ENCODE measurements at places on chromosomes 2 and 18. TPM values are rescaled to one million over a fixed set of nuclear protein-coding genes. Genes with fewer than 3 reads are reported as not detected.
A peak's percentile ranks its signal among the peaks of the same experiment; 100 is the strongest.

DNA sequence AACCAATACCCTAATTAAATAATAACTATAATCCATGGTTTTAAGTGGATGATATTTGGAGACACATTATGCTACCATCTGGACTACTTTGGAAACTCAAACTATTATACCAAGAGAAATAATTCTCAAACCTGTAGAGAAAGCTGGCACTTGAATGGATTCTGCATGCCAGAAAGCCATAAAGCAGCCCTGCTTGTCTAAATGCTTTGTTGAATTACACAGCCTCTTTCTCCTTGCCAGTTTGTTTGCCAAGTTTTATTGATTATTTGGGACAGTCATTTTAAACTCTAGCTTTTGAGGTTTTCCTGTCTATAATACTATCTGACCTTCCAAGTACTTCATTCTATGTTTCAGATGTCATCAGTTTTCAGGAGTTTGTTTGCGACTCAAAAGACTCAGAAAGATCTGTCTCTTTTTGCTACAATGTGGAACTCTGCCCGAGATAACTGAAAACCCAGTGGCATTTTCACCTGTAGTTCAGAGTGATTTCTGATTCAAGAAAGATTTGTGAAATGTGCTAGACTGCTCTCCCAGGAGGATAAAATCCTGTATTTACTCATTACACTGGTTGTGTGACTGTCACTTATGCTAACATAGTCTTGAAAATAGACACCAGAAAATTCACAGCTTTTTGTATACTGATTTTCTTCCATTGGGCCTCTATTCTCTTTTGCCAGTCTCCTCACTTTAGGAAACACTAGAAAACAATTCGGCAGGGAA, 29.2 kb upstream of the MBOAT2 start:
- H3K36me3 ChIP-seq, result no peaks in the 10 kb centered on the region
- H3K4me3 ChIP-seq, result no peak overlapping the region
- DNase-seq, result no peak

- H3K27ac ChIP-seq, result no peak overlapping the region
- no peak for DNase-seq
- H3K4me1 ChIP-seq, result no peaks in the 10 kb centered on the region
- H3K36me3 ChIP-seq, result no peaks in the 10 kb centered on the region
- H3K27me3 ChIP-seq, result no peaks in the 10 kb centered on the region
- no peak overlapping the region for H3K4me3 ChIP-seq
Observed at GRCh38 chr18:55706898-55707297, 118.9 kb upstream of the TCF4 start.

GRCh38 chr18:75134611-75134975, 74.3 kb downstream of the PTGR3 start:
- no peak overlapping the region for H3K27ac ChIP-seq
- no peaks in the 10 kb centered on the region for H3K36me3 ChIP-seq
- no peak for DNase-seq
- no peaks in the 10 kb centered on the region for H3K4me1 ChIP-seq
- no peak overlapping the region for H3K4me3 ChIP-seq

GRCh38 chr18:1092228-1092627, 187.6 kb downstream of the ADCYAP1 start:
- no peak overlapping the region for H3K4me3 ChIP-seq
- DNase-seq, result no peak
- no peak overlapping the region for H3K27ac ChIP-seq
- H3K4me1 ChIP-seq, result no peaks in the 10 kb centered on the region

- H3K4me3 ChIP-seq, result no peak overlapping the region
- H3K27me3 ChIP-seq, result no peaks in the 10 kb centered on the region
- no peaks in the 10 kb centered on the region for H3K4me1 ChIP-seq
- DNase-seq, result no peak
- H3K27ac ChIP-seq, result no peak overlapping the region
Observed at GRCh38 chr2:32641180-32641579, 13.3 kb downstream of the TTC27 start.

DNA sequence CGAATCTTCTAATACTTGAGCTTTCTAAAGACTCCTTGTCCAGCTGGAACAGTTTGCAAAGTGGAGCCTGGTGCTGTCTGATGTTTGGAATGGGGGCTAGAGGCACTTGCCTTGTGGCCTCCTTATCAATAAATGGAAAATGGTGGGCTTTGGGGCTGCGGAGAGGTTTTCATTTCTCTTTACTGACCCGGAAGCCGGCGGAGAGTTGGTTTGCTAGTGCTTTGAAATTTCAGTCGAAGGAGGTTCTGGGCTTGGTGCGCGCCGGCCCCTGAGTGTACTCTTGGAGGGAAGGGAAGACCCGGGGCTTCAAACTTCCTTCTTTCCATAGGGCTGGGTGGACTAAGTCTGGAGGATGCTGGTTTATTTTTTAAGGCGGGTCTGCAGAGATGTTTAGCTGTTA, 714 bp downstream of the RPIA start:
- no peak for DNase-seq
- peak overlapping the region; percentile 51 for H3K27ac ChIP-seq
- peak overlapping the region; percentile 89 for H3K4me3 ChIP-seq
- peaks cover 10% of the 10 kb centered on the region for H3K4me1 ChIP-seq

DNA sequence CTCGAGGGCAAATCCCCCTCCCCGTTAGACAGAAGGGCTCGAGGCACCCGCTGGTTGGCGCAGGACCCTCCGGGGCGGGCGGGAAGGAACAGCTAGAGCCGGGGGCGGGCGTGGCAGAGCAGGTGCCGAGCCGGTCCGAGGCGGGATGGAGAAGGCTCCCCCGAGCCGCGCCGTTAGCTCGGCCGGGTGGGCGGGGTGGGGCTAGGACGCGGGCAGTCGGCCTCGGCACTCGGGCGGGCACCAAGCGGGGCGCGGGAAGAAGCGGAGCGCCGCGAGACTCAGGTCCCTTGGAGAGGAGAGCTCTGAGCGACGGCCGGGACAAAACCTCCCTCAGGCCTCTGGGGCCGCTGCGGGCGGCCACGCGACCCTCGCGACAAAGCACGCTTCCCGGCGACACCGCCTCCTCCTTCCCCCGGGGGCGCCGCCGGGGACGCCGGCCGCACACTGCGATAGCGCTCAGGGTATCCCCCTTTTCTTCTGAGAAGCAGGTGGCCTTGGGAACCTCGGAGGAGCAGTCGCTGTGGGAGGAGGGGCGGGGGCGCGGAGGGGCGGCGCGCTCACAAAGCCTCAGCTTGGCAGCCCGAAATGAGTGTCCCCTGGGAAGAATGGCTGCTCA, 721 bp downstream of the FHOD3 start:
- H3K36me3 ChIP-seq, result no peaks in the 10 kb centered on the region
- H3K4me1 ChIP-seq, result peaks cover 13% of the 10 kb centered on the region
- DNase-seq, result no peak
- peak overlapping the region; percentile 65 for H3K4me3 ChIP-seq
- peaks cover 2% of the 10 kb centered on the region for H3K27me3 ChIP-seq

- H3K27ac ChIP-seq, result no peak overlapping the region
- DNase-seq, result no peak
- H3K27me3 ChIP-seq, result no peaks in the 10 kb centered on the region
- peaks cover 3% of the 10 kb centered on the region for H3K4me1 ChIP-seq
- no peaks in the 10 kb centered on the region for H3K36me3 ChIP-seq
- H3K4me3 ChIP-seq, result no peak overlapping the region
Observed at GRCh38 chr2:223316342-223316741, 264.4 kb downstream of the KCNE4 start.

GRCh38 chr2:20653695-20654534, 3.0 kb upstream of the HS1BP3 start:
- no peaks in the 10 kb centered on the region for H3K36me3 ChIP-seq
- no peak overlapping the region for H3K27ac ChIP-seq
- H3K27me3 ChIP-seq, result no peaks in the 10 kb centered on the region
- no peak for DNase-seq

Gene KLHL14
- not detected for total RNA-seq

Gene FHL2
- total RNA-seq, result 86.6 TPM

Gene ANTXR1
- 25.7 TPM for total RNA-seq

All from HCT116 (cell line).